ENCODE measurements at places on chromosomes 5 and 9. TPM values are rescaled to one million over a fixed set of nuclear protein-coding genes. Genes with fewer than 3 reads are reported as not detected.

DNA sequence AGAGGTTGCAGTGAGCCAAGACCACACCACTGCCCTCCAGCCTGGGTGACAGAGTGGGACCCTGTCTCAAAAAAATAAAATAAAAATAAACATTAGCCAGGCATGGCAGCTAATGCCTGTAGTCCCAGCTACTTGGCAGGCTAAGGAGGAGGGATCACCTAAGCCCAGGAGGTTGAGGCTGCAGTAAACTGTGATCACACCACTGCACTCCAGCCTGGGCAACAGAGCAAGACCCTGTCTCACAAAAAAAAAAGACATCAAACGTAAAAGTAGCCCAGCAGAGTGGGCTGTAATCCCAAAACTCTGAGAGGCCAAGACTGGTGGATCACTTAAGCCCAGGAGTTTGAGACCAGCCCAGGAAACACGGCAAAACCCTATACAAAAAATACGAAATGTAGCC lies 19.0 kb downstream of the UIMC1 start:
- H3K4me1 ChIP-seq = peaks cover 19% of the 10 kb centered on the region
- no peaks in the 10 kb centered on the region for H3K27me3 ChIP-seq
- H3K36me3 ChIP-seq = no peaks in the 10 kb centered on the region
- no peak for DNase-seq

DNA sequence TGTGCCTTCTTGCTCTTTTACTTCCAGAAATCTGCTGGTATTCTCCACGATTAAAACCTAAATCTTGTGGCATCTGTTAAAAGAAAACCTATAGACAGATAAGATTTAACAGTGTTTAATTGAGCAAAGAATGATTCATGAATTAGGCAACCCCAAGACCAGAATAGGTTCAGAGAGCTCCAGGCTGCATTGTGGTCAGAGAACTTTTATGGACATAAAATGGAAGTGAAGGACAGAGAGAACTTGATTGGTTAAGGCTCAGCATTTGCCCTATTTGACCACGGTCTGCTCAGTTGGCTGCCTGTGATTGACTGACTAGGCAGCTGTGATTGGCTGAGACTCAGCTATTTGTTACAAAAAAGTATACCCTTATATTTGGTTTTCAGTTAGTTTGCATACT lies 10.4 kb upstream of the SLC36A2 start:
- H3K4me3 ChIP-seq = no peak overlapping the region
- DNase-seq = no peak
- H3K36me3 ChIP-seq = no peaks in the 10 kb centered on the region
- H3K27ac ChIP-seq = no peak overlapping the region
- no peaks in the 10 kb centered on the region for H3K27me3 ChIP-seq
- H3K4me1 ChIP-seq = no peaks in the 10 kb centered on the region

- no peak overlapping the region for H3K4me3 ChIP-seq
- H3K4me1 ChIP-seq = peaks cover 28% of the 10 kb centered on the region
- peaks cover 4% of the 10 kb centered on the region for H3K36me3 ChIP-seq
- no peaks in the 10 kb centered on the region for H3K27me3 ChIP-seq
- no peak overlapping the region for H3K27ac ChIP-seq
Measured at GRCh38 chr9:77975036-77975435, 56.6 kb downstream of the GNAQ start.

DNA sequence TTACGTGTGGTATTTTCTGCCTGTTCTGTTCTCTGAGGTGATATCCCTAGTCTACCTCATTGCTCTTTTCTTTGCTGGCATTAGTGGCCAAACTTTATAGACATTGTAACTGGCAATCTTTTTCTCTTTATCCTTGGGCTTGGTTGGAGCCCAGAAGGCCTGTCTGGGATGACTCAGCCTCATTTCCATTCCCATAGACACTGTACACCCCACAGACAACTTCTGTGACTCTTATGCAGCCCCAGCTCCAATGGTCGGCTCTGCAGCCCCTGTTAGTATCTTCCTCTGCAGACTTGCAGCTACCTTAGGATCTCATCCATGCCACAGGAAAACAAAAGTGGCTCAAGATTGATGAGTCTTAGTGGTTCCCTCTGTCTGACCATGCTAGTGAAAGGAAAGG lies 79.8 kb downstream of the CFAP95 start:
- no peak overlapping the region for H3K27ac ChIP-seq
- H3K27me3 ChIP-seq = no peaks in the 10 kb centered on the region
- DNase-seq = no peak
- H3K4me3 ChIP-seq = no peak overlapping the region
- no peaks in the 10 kb centered on the region for H3K36me3 ChIP-seq

- no peaks in the 10 kb centered on the region for H3K27me3 ChIP-seq
- no peak overlapping the region for H3K27ac ChIP-seq
- H3K36me3 ChIP-seq = no peaks in the 10 kb centered on the region
- H3K4me3 ChIP-seq = no peak overlapping the region
- no peaks in the 10 kb centered on the region for H3K4me1 ChIP-seq
Measured at GRCh38 chr9:3698531-3698930, 172.7 kb upstream of the RFX3 start.

DNA sequence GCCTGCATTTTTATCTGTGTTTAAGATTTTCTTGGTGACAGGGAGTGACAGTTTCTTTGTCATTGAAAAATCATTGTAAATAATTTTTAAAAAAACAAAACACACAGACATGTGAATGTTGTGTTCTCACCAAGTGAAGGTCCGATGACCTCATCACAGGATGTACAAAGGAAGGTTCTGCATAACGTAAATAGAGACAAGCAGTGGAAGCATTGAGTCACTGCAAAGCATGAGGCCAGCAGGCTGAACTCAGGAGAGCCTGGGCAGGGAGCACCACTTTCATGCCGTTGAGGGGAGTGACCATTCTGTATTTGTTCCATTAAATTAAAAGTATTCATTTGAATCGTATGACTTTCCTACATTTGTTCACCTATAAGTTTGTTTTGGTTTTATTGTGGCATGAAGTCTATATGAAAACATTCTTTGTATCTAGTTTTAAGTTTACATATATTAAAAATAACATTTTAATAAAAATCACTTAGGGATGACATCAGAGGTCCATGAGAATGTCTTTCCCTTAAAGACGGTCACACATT lies 70.4 kb upstream of the TLE1 start:
- DNase-seq = no peak
- H3K27me3 ChIP-seq = no peaks in the 10 kb centered on the region
- no peak overlapping the region for H3K4me3 ChIP-seq
- no peaks in the 10 kb centered on the region for H3K4me1 ChIP-seq
- H3K36me3 ChIP-seq = no peaks in the 10 kb centered on the region
- no peak overlapping the region for H3K27ac ChIP-seq

DNA sequence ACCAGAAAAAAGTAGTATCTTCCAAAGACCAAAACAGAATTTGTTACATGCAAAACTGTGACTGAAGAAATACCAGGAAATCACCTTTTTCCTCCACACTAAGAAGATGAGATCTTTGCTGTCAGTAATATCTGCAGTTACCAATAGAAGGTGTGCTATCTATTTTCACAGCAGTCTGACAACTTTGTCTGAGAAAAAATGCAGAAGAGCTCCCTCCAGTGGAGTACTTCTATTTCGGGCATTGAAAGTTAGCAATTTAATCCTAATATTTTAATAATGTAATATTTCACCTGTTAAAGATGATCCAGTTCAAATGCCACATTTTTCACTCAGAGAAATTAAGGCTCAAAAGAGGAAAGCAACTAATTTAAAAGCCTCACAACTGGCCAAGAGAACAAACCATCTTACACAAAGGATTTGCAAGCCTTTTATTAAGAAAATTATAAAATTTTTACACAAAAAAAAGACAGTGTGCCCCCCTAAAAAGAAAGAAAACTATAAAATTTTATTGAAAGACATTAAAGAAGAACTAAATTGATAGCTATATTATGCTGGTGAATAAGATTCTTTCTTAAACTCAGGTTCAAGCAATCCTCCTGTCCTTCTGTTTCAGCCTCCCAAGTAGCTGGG lies 50.6 kb downstream of the DEPDC1B start:
- H3K4me3 ChIP-seq = no peak overlapping the region
- DNase-seq = no peak
- H3K36me3 ChIP-seq = no peaks in the 10 kb centered on the region
- H3K27ac ChIP-seq = no peak overlapping the region
- no peaks in the 10 kb centered on the region for H3K4me1 ChIP-seq

DNA sequence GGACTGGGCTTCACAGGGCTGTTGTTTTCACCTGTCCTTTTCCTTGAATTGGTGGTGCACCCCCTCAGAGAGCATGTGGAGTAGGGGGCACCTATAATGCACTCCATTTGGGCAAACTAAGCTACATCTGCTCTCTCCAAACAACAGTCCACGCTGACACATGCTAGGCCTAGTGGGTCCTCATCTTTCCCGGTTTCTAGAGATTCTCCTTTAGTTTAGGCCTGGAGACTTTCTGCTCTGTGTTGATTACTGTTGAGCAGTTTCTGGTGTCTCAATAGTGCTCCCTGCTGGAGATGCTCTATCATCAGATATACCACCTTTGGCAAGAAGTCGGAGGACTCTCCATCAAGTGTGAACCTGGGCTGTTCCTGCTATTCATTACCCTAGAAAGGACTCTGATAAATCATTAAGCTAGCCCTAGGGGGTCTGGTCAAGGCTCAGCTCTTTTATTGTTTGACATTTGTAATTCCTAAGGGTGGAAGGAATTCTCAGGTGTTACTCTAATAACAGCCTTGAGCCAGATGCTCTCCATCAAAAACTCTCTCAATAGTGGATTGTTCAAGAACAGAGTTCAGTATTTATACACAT lies 64.0 kb upstream of the FYB1 start:
- DNase-seq = no peak
- H3K36me3 ChIP-seq = no peaks in the 10 kb centered on the region
- H3K27me3 ChIP-seq = peaks cover 2% of the 10 kb centered on the region
- no peak overlapping the region for H3K27ac ChIP-seq
- H3K4me1 ChIP-seq = peaks cover 5% of the 10 kb centered on the region

- no peak overlapping the region for H3K27ac ChIP-seq
- no peak overlapping the region for H3K4me3 ChIP-seq
- no peak for DNase-seq
- H3K36me3 ChIP-seq = peaks cover 36% of the 10 kb centered on the region
Measured at GRCh38 chr9:109460576-109460975, 37.5 kb downstream of the PTPN3 start.

GRCh38 chr5:95526871-95527270 lies 27.9 kb downstream of the SKIC3 start:
- H3K4me1 ChIP-seq = no peaks in the 10 kb centered on the region
- H3K27me3 ChIP-seq = no peaks in the 10 kb centered on the region
- H3K36me3 ChIP-seq = peaks cover 86% of the 10 kb centered on the region
- H3K27ac ChIP-seq = no peak overlapping the region

DNA sequence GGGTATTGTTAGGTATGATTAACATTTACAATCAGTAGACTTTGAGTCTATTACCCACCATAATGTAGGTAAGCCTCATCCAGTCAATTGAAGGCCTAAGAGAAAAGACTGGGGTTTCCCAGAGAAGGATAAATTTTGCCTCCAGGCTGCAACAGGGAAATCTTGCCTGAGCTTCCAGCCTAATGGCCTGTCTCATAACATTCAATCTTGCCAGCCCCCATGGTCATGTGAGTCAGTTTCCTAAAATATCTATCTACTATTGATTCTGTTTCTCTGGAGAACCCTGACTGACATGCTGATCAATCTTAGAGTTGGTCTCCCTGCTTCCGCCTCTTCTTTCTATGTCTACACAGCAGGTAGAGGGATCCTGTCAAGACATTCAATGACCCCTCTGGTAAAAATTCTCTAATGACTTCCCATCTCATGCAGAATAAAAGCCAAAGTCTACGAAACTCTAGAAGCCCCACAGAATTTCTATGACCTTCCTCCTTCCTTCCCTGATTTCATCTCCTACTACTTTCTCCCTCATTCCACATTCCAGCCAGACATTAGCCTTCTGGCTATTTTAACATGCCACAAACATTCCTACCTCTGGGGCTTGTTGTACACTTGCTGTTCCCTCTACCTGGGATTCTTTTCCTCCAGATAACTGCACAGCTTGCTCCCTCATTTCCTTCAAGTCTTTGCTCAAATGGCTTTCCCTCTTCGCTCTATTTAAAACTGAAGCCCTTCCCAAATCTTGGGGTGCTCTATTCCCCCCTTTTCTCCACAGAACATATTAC lies 60.2 kb downstream of the FBXW11 start:
- H3K4me1 ChIP-seq = peaks cover 35% of the 10 kb centered on the region
- H3K36me3 ChIP-seq = no peaks in the 10 kb centered on the region
- H3K27ac ChIP-seq = no peak overlapping the region
- no peak for DNase-seq
- H3K27me3 ChIP-seq = no peaks in the 10 kb centered on the region

DNA sequence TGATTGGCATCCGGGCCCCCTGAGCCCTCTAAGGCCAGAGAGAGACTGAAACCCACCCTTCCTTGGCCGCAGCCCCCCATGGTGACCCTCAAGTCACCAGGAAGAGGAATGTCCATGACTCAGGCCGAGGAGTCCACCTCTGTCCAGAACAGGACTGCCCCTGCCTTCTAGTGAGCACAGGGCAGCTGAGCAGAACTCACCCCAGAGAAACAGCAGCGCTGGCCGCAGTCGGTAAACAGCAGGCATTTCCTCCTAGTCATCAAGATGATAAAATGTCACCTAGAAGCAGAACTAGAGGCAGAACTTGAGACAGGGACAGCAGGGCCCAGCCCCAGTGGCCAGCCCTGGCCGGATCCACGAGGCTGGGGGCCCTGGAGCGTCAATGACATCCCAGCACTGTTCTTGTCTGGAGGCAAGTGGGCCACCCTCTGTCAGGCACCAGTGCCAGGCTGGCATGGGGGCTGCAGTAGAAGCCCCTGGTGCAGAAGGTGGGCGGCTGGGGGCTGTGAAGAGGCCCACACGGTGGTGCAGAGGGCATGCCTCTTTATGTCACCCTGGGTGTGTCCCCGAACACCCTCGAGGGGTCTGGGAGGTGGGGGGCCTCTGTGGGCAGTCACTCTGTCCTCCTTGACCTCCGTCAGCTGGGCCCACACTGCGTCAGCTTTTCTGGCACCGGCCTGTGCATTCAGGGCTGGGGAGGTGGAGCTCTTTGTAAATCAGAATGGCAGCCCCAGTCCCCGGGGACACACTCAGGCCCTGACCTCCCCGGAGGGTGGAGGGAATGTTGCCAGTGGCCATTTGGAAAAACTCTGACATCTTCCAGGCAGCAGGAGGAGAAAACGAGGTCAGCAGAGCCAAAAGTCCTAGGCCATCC lies 83.0 kb downstream of the NTNG2 start:
- no peak overlapping the region for H3K27ac ChIP-seq
- H3K36me3 ChIP-seq = no peaks in the 10 kb centered on the region
- H3K4me1 ChIP-seq = no peaks in the 10 kb centered on the region
- no peak overlapping the region for H3K4me3 ChIP-seq
- H3K27me3 ChIP-seq = no peaks in the 10 kb centered on the region

- no peaks in the 10 kb centered on the region for H3K36me3 ChIP-seq
- DNase-seq = no peak
- no peak overlapping the region for H3K4me3 ChIP-seq
- H3K4me1 ChIP-seq = no peaks in the 10 kb centered on the region
Measured at GRCh38 chr5:148623741-148624140, 30.6 kb downstream of the HTR4 start.

GRCh38 chr5:78964889-78965288 lies 20.2 kb downstream of the ARSB start:
- no peaks in the 10 kb centered on the region for H3K4me1 ChIP-seq
- DNase-seq = no peak
- no peaks in the 10 kb centered on the region for H3K27me3 ChIP-seq
- H3K27ac ChIP-seq = no peak overlapping the region
- no peak overlapping the region for H3K4me3 ChIP-seq

The FOXD4L4 gene
- not detected for total RNA-seq

The WWC1 gene
- total RNA-seq = 0.25 TPM

The LRRTM2 gene
- total RNA-seq = 0.22 TPM

The BTNL3 gene
- total RNA-seq = not detected

Measured in psoas muscle (tissue), 8 donors.